ENCODE measurements at places on chromosomes 12 and 14. TPM values are rescaled to one million over a fixed set of nuclear protein-coding genes. Genes with fewer than 3 reads are reported as not detected.

Gene CAPZA3
- polyA plus RNA-seq = not detected

Gene DYNLL1
- 137 TPM for polyA plus RNA-seq

Gene CCDC38
- not detected for polyA plus RNA-seq

Gene KRT2
- polyA plus RNA-seq = not detected

Gene PDZRN4
- polyA plus RNA-seq = 0.42 TPM

Gene PTPRQ
- 0.20 TPM for polyA plus RNA-seq
